ENCODE measurements at places on chromosomes 3 and 15.

DNA sequence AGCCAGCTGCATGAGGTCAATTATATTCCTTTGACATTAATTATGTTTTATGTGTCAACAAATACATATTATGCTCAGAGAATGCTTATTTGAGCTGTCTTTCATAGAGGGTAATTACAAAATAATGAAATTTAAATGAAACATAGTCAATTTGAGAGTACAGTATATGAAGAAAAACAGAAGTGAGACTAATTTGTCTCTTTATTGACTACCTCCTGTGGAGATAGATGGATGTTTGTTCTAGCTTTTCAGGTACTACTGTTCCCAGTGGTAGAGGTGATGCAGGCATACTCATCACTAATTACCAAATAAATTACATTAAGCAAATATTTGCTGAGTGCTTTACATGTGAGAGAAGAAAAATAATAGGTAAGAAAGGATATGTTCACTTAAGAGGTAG is 1129.6 kb downstream of the OTOL1 start:
- DNase-seq: no peak

DNA sequence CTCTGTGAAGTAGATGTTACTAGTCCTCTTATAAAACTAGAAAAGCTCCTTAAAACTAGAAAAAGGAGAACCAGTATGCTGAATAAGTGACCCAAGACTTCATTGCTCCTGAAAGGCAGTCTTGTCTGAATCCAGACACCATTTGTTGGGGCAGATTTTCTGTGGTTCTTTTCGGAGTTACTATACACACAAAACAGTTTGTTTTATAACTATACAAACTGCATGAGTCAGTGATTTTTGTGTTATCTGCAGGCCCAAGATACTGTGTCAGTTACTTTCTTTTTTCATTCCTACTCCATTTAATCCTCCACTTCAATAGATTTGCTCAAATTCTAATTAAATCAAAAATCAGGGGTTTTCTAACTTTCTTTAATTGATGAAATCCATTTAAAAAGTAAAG is 244.6 kb downstream of the ARPP21 start:
- DNase-seq: no peak

DNA sequence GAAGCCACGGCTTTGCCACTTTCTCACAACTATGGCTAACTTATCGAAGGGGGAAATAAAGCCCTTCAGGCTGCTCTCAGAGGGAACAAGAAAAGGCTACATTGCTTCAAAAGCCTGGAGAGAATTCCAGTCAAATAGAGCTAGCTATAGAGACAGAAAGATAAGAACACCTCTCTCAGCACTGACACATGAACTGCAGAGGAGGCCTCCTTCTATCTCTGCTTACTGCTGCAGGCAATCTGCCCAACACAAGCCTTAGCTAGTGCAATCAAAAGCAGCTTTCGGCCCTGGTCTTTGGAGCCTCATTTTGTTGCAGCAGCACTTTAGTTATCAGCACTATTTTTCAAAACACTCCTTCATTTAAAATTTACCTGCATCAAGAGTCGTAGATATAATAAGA is 118.4 kb upstream of the ROBO1 start:
- no peak for DNase-seq

GRCh38 chr3:4750306-4750968 is 228.8 kb upstream of the BHLHE40 start:
- DNase-seq: no peak

DNA sequence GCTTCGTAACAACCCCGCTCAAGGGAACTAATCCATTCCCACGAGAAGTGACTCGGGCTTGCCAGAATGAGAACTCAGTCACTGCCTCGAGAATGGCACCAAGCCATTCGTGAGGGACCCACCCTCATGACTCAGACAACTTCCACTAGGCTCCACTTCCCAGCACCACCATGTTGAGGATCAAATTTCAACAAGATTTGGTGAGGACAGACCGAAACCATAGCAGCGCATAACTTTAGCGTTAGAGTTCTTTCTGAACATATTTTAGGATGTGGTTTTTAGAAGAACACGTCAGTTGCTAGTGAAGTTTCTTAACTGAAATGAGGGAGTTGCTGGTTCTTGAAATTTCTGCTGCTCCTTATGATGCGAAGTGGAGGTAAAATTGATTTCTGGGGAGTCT is 13.5 kb downstream of the PTPRG start:
- no peak for DNase-seq

- no peak for DNase-seq
These were observed 19.2 kb downstream of the ALS2CL start for GRCh38 chr3:46674031-46674845.
